Non-pigmented ciliary epithelial cell (primary cell): ENCODE measurements at places on chromosomes 1 and 21.
A peak's percentile ranks its signal among the peaks of the same experiment; 100 is the strongest.

GRCh38 chr21:42219606-42220137 is 732 bp downstream of the ABCG1 start:
- DNase-seq: no peak

GRCh38 chr1:202565890-202566602 is 144.2 kb downstream of the SYT2 start:
- no peak for DNase-seq

- peak; percentile 65 for DNase-seq
Observed at GRCh38 chr1:66282343-66282852, 251.6 kb upstream of the SGIP1 start.

- no peak for DNase-seq
Observed at GRCh38 chr21:26956216-26956615, 10.7 kb downstream of the ADAMTS5 start.

- DNase-seq: no peak
Observed at GRCh38 chr21:46031484-46031883, 49.9 kb downstream of the COL6A1 start.
